Femur (tissue), 1 donor: ENCODE measurements at places on chromosomes 12 and 14.

DNA sequence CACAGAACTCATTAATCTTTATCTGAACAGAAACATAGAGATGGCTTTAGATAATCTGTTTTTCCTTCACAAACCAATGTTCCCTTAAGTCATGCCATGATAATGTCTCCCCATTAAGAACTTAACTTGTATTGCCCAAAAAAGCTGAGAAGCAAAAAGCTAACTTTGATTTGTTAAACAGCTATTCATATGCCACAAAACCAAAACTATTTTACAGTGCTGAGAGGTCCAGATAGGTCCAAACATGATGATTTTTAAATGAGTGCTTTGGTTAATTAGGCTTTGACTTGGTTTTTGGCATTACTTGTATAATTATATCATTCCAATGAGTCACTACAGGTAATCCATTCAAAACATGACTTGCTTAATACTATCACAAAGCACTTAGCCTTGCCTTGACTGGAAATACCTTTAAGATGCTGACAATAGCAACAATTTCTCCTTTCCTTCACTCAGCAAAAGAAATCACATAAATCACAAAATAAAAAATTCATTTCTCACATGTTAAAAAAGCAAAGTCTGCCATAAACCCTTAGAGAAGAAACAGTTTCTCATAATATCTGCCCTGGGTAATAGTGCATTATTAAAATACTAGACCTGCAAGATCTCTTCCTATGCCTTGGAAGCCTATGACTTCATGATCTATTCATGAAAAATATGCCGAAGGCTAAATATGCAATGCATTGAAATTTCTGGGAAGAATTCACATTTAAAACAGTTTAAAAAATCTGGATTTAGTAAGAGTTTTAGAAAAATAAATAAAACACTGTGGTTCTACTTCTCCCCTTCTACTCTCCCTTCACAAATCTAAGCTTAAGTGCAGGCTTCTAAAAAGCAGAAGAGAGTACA is 52.0 kb upstream of the SAV1 start:
- no peak for DNase-seq

- no peak for DNase-seq
Measured at GRCh38 chr12:19829100-19829853, 390.0 kb downstream of the AEBP2 start.

- no peak for DNase-seq
Measured at GRCh38 chr12:102885043-102885932, 31.8 kb downstream of the PAH start.

DNA sequence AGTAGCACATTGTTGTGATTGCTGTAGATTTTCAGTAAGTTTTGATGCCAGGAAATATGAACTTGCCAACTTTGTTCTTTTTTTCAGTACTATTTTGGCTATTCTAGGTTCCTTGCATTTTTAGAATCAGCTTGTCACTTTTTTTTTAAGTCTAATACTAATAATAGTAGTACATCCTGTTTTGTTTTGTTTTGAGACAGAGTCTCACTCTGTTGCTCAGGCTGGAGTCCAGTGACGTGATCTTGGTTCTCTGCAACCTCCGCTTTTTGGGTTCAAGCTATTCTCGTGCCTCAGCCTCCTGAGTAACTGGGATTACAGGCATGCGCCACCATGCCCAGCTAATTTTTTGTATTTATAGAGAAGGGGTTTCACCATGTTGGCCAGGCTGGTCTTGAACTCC is 16.5 kb downstream of the PWP1 start:
- no peak for DNase-seq

DNA sequence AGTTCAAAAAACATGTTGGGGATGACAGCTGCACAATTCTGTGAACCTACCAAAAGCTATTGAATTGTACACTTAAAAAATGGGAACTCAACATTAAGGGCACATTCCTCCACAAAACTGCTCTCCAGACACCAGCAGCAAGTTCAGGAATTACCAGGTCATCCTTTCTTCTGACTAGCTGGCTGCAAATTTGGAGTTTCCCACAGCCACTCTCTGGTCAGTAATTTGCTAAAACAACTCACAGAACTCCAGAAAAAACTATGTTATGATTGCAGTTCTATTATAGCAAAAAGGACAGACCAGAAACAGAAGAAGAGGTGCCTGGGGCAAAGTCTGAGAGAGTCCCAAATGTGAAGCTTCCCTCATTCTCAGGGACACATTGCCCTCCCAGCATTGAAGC is 20.1 kb upstream of the PLEKHD1 start:
- no peak for DNase-seq

GRCh38 chr12:90076851-90077319 is 368.2 kb upstream of the ATP2B1 start:
- no peak for DNase-seq

GRCh38 chr14:85686908-85687307 is 157.0 kb downstream of the FLRT2 start:
- no peak for DNase-seq

GRCh38 chr12:64256166-64256800 is 34.2 kb upstream of the KICS2 start:
- DNase-seq: no peak

- no peak for DNase-seq
Measured at GRCh38 chr14:90293766-90294730, 37.7 kb downstream of the NRDE2 start.

DNA sequence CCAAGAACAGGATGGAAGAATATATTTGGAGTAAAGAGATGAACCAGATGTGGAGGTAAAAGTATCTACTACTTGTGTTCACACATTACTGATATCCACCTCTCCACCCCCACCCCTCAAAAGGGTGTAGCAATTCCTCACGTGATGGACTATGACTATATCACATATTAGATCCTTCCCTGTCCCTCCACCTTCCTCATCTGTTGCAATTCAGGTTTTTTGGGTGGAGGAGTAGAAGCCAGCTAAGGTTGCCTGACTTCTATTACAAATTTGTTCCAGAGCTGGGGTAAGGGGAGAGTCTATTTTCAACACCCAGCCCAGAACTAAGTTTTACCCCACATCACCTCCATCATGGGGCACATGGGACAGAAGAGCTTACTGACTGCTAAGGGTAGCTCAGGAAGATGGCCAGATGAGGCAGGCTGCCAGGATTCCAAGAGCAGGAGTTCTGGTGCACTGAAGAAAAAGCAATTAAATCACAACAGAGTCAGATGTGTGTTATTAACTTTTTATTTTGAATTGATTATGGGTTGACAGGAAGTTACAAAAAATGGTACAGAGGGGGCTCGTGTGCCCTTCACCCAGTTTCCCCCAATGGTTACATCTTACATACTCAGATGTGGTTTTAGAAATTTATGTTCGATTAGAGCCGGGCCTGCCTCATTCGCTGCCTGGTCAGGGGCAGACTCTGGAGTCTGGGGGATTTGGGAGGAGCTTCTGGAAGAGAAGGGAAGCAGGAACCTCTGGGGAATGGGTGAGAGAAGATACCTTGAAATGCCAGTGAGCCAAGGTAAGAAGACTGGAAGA is 2.1 kb downstream of the RNASE13 start:
- DNase-seq: no peak

GRCh38 chr14:60695327-60695726 is 28.8 kb downstream of the SIX4 start:
- no peak for DNase-seq

- no peak for DNase-seq
Measured at GRCh38 chr14:77909911-77910310, 110.0 kb downstream of the ADCK1 start.

DNA sequence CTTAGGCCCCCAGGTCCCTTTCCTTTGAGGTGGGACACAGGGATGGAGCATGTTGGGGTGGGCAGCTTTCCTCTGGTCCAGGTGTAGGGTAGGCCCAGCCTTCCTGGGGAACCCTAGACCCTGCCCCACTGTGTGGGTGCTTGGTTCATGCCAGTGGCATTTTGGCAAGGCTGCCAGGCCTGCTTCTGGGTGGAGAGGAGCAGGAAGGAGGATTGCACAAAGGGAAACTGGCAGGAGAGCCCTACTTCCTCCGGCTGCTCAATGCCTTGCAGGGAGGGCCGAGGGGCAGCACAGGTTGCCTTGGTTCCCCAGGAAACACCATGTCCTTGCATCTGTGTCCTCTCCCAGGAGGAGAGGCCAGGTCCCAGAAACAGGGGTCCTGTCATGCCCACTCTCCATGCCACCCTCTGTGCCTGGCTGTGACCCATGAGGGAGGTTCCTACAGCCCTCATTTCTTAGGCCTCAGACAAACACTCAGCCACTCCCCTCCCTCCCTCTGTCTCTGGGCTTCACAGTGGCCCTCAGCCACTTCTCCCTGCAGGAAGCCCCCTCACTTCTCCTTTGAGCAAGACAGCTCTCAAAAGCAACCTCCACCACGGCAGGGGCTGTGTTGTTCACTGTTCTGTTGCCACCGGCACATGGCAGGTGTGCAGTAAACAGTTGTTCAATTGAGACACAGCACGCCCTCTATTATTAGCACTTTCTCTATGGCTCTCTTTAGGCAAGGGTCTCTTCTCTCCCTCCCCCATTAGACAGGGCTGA is 6.8 kb upstream of the KRT80 start:
- no peak for DNase-seq

DNA sequence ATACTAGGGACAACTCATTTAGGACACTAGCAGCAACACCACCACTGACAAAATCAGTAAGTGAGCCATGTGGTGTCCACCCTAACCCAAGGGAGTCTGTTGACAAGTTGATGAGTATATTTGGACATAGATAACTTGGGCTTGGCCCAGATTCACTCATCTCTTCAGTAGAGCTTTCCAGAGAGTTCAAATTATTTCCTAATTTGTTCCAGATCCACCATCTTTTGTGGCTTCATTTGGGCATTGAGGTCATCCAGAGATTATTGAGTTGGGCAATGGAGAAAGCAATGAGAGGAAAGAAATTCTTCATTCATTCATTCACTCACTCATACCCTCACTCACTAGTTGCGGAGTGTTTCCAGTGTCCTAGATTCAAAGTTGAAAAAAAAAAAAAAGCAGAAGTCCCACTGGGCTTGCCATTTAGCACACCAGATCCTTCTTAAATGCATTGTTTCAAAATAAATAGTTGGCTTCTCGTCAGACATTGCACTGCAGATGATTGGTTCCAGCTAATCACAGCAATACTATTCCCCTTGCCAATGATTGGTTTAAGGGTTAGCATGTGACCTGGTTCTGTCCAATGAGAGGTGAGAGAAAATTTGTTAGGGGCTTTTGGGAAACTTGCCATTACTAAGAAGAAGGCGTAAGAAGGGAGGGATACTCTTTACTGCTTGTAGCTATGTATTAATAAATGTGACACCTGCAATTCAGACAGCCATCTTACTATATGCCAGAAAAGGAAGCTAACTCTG is 31.8 kb upstream of the WSCD2 start:
- DNase-seq: no peak

GRCh38 chr12:100473716-100474150 is at the start of gene NR1H4:
Gene NR1H4, plus strand, starts transcription at chr12:100473866. Its CDS starts 19,458 bp downstream, at chr12:100493324.
- DNase-seq: no peak

DNA sequence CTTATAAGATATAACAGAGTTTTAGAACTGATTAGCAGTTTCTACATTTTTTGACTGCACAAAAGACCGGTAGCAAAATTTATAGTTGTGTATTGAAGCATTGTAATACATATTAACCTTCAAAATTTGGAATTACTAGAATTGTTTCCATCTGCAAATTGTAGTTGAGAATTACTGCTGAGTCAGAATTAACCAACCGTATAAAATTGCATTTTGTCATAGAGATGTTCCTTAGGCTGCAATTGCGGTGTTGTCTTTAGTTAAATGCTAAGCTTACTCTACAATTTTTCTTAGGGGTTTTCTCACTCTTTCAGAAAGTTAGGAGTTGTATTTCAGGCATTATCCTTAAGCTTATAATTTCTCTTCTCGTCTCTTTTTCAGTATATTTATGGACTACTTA is 132.2 kb downstream of the PLEKHA5 start:
- DNase-seq: no peak

- no peak for DNase-seq
Measured at GRCh38 chr12:101792046-101792931, 38.5 kb downstream of the GNPTAB start.

DNA sequence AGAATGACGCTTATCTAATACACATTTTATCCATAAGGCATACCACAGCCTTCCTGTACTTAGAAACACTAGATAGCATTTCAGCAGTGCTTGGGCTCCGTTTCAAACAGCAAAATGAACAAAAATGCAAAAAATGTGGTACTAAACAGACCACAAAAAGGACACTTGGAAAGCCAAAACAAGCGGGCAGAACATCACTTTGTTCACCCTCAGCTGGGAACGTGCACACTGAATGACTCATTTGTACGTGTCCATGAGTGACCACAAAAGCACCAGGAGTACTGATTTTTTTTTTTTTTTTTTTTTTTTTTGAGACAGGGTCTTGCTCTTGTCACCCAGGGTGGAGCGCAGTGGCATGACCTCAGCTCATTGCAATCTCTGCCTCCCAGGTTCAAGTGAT is 8.9 kb upstream of the FOXN3 start:
- DNase-seq: no peak

GRCh38 chr12:13243516-13244070 is 47.1 kb downstream of the EMP1 start:
- DNase-seq: no peak

GRCh38 chr14:50116966-50117365 is 594 bp upstream of the VCPKMT start:
- DNase-seq: no peak
